T-helper 9 cell (primary cell): ENCODE measurements at places on chromosomes 5 and 9.

- no peak for DNase-seq
These were observed 10.7 kb downstream of the CAMK2A start for GRCh38 chr5:150278916-150279315.

GRCh38 chr9:89365532-89365912 is 47.2 kb downstream of the SECISBP2 start:
- no peak for DNase-seq

GRCh38 chr9:36891341-36891811 is 142.7 kb downstream of the PAX5 start:
- no peak for DNase-seq

- DNase-seq, result no peak
These were observed 48.8 kb downstream of the MVB12B start for GRCh38 chr9:126375386-126375785.

- no peak for DNase-seq
These were observed 450.9 kb upstream of the ZNF608 start for GRCh38 chr5:125197321-125197720.
